Esophagus squamous epithelium (tissue), 5 donors: ENCODE measurements at places on chromosomes 3 and 15.
A peak's percentile ranks its signal among the peaks of the same experiment; 100 is the strongest.

DNA sequence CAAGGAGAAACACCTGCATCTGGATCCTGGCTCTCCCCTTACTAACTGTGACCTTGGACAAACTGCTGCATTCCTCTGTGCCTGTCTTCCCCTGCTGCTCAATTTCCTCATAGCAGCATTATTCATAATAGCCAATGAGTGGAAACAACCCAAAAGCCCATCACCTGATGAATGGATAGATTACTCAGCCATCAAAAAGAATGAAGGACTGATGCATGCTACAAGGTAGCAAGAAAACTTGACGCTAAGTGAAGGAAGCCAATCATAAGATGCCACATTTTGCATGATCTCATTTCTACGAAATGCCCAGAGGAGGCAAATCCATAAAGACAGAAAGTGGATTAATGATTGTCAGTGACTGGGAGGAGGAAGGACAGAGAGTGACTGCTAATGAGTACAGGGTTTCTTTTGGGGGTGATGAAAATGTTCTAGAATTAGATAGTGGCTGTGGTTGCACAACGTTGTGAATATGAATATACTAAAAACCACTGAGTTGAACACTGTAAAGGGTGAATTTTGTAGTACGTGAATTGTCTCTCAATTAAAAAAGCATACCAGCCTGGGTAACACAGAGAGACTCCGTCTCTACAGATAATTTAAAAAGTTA lies 11.2 kb downstream of the IGDCC4 start:
- no peak for DNase-seq
- no peak overlapping the region for H3K27ac ChIP-seq
- no peaks in the 10 kb centered on the region for H3K36me3 ChIP-seq
- H3K4me3 ChIP-seq: no peak overlapping the region
- H3K4me1 ChIP-seq: peaks cover 12% of the 10 kb centered on the region

DNA sequence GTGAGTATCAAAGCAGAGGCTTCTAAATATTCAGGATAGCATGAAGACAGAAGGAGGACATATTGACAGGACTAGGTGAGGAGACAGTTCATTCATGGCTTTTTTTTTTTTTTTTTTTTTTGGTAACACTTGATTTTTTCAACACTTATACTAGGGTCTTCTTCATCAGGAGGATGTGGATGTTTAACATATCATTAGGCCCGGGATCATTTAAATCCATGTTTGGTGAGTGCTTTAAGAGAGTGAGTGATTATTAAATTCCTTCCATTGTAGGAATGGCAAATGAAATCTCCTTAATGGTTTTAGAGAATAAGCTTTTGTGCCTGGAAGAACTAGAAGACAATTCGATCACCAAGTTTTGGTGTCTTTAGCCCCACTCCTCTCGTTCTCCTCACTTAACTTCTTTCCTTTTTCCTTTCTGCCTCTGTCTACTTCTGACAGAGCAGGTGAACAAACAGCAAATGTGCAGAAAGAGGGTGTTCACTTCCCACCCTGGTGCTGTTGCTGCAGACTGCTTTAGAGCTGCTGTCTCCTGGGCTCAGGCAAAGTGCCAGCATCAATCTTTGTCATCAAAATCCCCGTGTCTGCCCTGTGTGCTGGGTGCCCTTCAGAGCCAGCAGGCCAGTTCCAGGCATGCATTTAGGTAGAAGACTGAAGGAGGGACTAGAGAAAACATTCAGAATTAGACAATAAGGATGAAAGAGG lies 35.6 kb upstream of the RAB11A start:
- H3K4me3 ChIP-seq: peak overlapping the region; percentile 47
- H3K27me3 ChIP-seq: no peaks in the 10 kb centered on the region
- DNase-seq: no peak

GRCh38 chr15:72538931-72539330 lies 64.8 kb downstream of the ARIH1 start:
- H3K36me3 ChIP-seq: peaks cover 20% of the 10 kb centered on the region
- no peak overlapping the region for H3K4me3 ChIP-seq
- H3K27me3 ChIP-seq: no peaks in the 10 kb centered on the region
- no peak for DNase-seq
- no peak overlapping the region for H3K27ac ChIP-seq

DNA sequence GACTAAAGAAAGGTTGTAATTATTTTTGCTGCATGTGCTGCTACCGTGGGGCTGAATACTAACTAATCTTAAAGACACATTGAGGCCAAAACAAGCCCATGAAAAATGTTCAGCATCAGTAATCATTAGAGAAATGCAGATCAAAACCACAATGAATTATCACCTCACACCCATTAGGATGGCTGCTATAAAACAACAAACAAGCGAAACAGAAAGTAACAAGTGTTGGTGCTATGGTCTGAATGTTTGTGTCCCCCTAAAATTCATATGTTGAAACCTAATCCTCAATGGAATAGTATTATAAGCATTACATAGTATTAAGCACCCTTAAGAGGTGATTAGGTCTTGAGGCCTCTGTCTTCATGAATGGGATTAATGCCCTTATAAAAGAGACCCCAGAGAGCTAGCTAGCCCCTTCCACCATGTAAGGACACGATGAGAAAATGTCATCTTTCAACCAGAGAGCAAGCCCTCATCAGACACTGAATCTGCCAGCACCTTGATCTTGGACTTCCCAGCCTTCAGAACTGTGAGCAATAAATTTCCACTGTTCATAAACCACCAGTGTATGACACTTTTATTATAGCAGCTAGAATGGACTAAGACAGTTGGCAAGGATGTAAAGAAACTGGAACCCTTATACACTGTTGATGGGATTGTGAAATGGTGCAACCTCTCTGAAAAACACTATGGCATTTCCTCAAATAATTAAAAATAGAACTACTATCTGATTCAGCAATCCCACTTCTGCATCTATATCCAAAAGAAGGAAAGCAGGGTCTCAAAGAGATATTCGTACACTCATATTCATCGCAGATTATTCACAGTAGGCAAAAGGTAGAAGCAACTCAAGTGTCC lies 76.1 kb downstream of the REC114 start:
- H3K36me3 ChIP-seq: no peaks in the 10 kb centered on the region
- H3K4me3 ChIP-seq: no peak overlapping the region
- DNase-seq: no peak
- H3K4me1 ChIP-seq: no peaks in the 10 kb centered on the region
- no peaks in the 10 kb centered on the region for H3K27me3 ChIP-seq

DNA sequence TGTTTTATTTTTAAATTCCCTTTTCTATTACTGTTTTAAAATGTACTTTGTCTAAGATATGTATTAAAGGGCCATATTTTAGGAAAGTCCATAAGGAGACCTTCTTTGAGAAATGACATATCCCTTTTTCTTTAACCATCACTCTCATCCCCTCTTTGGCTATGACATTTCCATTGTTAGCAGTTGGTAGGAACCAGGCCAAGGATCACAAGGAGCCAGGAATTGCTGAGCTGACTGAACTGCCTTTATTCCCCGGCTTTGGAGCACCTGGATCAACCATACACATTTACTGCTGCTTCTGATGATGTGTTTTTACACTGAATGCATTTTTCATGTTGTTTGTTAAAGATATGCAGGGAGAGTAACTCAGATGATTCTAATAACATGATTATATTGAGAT lies 79.7 kb downstream of the HHLA2 start:
- H3K36me3 ChIP-seq: no peaks in the 10 kb centered on the region
- H3K4me3 ChIP-seq: no peak overlapping the region
- no peak for DNase-seq

DNA sequence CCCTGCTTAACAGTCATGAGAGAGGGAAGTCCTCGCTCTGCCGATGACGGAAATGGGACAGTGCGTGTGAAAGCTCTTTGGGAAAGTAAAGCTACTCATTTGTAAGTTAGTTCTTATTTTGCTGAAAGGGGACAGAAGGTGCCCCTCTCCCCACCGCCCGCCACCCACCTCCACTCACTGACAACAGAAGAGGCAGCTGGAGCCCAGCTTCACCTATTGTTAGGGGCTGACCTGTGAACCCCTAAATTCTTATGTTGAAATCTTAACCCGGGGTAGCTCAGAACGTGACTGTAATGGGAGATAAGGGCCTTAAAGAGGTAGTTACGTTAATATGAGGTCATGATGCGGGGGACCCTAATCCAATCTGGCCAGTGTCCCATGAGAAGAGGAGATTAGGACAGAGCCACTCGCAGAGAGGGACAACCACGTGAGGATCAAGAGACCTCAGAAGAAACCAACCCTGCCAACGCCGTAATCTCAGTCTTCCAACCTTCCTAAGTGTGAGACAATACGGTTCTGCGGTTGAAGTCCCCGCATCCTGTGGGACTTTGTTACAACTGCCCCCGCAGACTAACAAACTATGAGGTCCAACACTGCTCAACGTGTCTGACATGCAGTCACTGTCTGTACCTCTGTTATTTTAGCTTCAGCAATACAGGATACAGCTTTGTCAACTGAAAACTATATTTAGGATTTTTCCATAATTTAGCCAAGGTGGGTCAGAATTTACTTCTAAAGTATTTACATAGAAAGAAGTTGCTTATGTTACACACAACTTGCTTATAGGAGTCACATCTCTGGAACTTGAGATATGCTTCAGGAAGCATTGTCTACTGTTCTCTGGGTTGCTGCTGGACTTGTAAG lies 51.7 kb downstream of the PCSK6 start:
- H3K27me3 ChIP-seq: no peaks in the 10 kb centered on the region
- H3K27ac ChIP-seq: no peak overlapping the region
- no peak overlapping the region for H3K4me3 ChIP-seq
- DNase-seq: no peak
- no peaks in the 10 kb centered on the region for H3K36me3 ChIP-seq

DNA sequence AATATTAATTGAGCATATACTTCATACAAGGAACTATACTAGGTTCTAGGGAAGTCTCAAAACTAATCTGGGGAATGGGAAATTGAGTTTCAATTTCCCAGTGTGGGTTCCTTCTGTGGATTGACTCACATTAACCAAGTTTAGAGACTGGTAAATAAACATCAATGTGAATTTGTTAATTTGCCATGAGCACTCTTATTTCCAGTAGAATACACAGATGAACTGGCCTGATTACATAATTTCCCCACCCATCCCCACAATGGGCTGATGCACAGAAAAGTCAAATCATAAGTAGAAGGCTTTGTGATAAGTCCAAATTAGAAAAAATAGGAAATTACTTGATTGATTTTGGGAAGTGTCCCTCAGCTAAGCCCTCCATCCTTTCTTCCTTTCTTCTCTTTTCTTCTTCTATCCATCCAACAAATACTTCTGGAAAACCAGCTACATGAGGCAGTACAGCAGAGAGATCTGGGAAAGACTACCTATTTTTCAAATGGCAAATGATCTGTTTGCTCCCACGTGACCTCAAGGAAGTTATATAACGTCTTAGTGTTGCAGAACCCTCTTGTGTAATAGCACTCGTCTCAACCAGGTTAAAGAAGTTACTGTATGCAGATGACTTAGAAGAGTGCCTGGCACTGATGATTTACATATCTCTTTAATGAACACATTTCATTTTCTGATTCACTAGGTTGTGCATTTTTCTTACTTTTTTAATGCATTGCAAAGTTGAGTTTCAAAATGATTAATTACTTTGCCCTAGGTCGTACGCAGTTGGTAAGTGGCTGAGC lies 312.3 kb downstream of the SV2B start:
- H3K36me3 ChIP-seq: no peaks in the 10 kb centered on the region
- no peaks in the 10 kb centered on the region for H3K27me3 ChIP-seq
- no peak overlapping the region for H3K4me3 ChIP-seq
- DNase-seq: no peak

DNA sequence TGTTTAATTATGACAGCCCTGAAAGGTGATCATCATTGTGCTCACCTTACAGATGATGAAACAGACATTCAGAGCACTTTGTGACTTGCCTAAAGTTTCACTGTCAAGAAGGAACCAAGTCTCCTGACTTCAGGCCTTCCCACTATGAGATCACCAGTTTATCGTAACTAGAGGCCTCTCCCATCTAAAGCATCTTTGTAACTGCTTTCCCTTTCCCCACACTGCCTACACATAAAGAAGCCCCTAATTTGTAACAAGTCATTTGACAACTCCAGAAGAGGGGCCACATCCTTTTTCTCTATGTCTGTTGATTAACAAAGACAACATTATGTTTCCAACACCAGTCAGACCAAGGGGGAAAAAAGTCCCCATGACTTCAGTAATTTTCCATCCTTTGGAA lies 1.1 kb downstream of the KLHL6 start:
- H3K4me3 ChIP-seq: peak overlapping the region; percentile 49
- peak overlapping the region; percentile 77 for H3K27ac ChIP-seq
- H3K27me3 ChIP-seq: no peaks in the 10 kb centered on the region
- no peak for DNase-seq
- H3K4me1 ChIP-seq: no peaks in the 10 kb centered on the region
- no peaks in the 10 kb centered on the region for H3K36me3 ChIP-seq

- DNase-seq: no peak
- H3K4me1 ChIP-seq: no peaks in the 10 kb centered on the region
- no peak overlapping the region for H3K4me3 ChIP-seq
- H3K36me3 ChIP-seq: no peaks in the 10 kb centered on the region
- H3K27me3 ChIP-seq: no peaks in the 10 kb centered on the region
- no peak overlapping the region for H3K27ac ChIP-seq
Measured at GRCh38 chr3:5036858-5037257, 57.6 kb downstream of the BHLHE40 start.

GRCh38 chr3:138426211-138426610 lies 8.2 kb upstream of the ESYT3 start:
- DNase-seq: no peak
- no peak overlapping the region for H3K27ac ChIP-seq
- no peaks in the 10 kb centered on the region for H3K36me3 ChIP-seq
- H3K4me3 ChIP-seq: no peak overlapping the region
- H3K27me3 ChIP-seq: peaks cover 12% of the 10 kb centered on the region
- no peaks in the 10 kb centered on the region for H3K4me1 ChIP-seq

DNA sequence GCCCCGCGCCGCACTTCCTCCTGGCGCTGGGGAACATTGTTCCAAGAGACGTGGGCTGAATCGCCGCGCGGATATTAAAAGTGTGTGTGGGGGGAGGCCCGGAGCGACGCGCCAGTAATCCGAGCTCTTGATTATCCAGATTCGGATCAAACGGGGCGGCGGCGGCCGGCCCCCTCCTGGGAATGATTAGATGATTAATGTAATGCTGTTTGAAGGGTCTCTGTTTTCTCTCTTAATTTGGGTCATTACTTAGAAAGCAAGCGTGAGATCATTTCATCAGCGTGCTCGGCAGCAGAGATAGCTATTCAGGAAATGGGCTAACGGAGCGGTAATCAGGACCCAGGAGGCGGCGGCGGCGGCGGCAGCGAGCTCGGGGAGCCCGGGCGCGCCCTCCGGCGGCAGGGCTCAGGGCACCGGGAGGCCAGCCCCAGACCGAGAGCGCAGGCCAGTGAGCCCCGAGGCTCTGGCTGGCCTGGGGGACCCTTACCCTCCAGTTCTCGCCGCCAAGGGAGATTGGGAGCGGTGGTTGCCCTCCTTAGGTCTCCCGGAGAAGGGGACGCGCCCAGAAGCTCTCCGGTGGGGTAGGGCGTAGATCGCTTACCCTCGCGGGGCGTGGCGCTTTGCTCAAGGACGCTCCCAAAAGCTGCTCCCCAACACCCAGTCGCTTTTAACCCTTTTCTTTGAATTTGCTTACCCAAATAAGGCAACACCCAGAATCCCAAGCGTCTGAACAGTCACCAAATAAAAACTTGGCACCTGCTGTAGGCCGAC lies 4.5 kb downstream of the FEZF2 start:
- DNase-seq: no peak
- no peak overlapping the region for H3K27ac ChIP-seq
